ENCODE measurements at places on chromosomes 3 and 15. TPM values are rescaled to one million over a fixed set of nuclear protein-coding genes. Genes with fewer than 3 reads are reported as not detected.

CADM2 gene
- total RNA-seq, result 0.65 TPM

LRTM1 gene
- total RNA-seq, result not detected

NCK1 gene
- 22.1 TPM for total RNA-seq

ZBTB47 gene
- 202 TPM for total RNA-seq

MYO5A gene
- 11.4 TPM for total RNA-seq

SENP5 gene
- total RNA-seq, result 21.6 TPM

TRAT1 gene
- 0.30 TPM for total RNA-seq

SLC9A9 gene
- 3.6 TPM for total RNA-seq

NSUN3 gene
- 6.8 TPM for total RNA-seq

LRRC2 gene
- 70.6 TPM for total RNA-seq

GRAMD2A gene
- not detected for total RNA-seq

ZNF501 gene
- total RNA-seq, result 4.4 TPM

SLC22A14 gene
- 0.24 TPM for total RNA-seq

IL5RA gene
- 0.40 TPM for total RNA-seq

- DNase-seq, result no peak
These were observed 756 bp upstream of the CAMK2N2 start for GRCh38 chr3:184261854-184262763.

- no peak for DNase-seq
These were observed 57.4 kb upstream of the ST3GAL6 start for GRCh38 chr3:98705694-98706093.

DNA sequence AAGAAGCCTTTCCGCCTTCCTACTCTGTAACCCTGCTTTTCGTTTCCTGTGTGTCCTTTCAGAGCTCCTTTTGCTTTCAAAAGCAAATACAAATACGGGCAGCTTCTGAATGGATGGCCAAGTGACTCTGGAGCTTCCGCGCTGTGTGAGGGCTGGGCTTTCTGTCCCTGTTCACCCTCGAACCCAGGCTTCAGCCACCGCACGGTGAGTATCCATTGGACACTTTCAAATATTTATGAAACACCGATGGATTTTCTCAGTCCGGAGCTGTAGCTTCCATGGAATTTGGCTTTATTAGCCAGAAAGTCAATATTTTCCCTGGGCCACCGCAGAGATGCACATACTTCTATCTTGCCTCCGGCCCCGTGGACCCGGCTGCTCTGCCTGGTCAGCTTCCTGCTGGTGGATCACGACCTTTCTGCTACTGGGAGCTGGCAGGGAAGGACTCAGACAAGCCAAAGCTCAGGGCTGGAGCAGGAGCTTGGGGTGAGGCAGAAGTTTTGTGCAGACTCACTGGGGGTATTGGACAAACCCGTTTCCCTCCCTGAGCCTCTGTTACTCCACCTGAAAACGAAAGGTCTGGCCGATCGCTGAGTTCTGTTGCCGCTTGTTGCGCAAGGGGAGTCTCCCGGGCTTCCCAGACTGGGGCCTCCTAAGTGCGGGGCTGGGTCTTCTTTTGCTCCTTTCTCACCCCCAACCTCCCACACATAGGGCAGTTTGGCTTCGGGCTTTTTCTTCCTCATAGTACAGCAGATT is 63.6 kb downstream of the LINGO1 start:
- no peak for DNase-seq

- no peak for DNase-seq
These were observed 52.6 kb upstream of the PTX3 start for GRCh38 chr3:157384031-157384430.

GRCh38 chr3:129501630-129502029 is 26.8 kb upstream of the RHO start:
- no peak for DNase-seq

DNA sequence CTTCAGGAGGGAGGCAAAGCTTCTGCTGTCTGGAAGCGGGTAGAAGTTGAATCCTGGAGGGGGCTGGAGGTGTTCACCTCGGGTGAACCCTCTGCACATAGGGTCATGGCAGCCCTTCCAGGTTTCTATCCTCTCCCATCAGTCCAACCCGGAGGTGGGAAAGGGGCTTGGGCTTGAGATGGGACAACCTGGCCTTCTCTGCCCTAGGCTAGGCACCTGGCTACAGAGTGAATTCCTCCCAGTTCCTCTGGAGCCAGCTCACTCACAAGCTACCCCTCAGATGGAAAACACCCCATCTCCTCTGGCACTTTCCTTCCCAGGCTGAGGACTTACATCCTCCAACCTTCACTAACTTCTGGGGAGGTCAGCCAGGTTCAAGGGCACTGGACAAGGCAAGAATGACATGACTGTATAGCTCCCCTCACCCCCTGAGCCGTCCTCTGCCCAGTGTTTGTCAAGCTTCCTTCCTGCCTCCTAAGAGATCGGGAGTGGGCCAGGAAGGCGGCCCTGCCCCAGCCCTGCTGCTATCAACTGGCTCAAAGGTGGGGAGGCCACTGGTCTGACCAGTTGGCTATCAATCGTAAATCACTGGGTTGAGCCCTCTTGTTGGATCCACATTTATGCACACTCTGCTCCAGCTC is 45.8 kb downstream of the KLF15 start:
- DNase-seq, result no peak

DNA sequence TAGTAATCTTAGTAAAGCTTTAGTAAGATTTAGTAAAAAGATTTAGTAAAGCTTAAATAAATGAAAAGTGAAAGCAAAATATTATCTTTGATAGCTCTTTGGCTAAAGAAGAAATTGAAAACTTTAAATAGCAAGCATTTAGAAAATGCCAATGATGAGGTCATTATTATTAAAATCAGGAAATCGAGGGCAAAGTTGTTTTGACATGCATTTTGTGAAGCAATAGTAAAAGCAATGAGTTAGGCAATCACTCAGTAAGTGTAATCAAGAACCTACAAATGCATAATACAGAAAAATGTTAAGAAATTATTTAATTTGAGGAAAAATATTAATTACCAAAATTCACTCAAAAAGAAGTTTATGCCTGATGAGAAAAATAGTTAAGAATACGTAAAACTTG is 280.3 kb upstream of the MME start:
- DNase-seq, result no peak

- no peak for DNase-seq
These were observed 49.7 kb upstream of the DPH6 start for GRCh38 chr15:35595656-35596055.

GRCh38 chr15:61070111-61070901 is 158.8 kb downstream of the RORA start:
- no peak for DNase-seq

- no peak for DNase-seq
These were observed 84.8 kb downstream of the DCLK3 start for GRCh38 chr3:36679384-36680200.

DNA sequence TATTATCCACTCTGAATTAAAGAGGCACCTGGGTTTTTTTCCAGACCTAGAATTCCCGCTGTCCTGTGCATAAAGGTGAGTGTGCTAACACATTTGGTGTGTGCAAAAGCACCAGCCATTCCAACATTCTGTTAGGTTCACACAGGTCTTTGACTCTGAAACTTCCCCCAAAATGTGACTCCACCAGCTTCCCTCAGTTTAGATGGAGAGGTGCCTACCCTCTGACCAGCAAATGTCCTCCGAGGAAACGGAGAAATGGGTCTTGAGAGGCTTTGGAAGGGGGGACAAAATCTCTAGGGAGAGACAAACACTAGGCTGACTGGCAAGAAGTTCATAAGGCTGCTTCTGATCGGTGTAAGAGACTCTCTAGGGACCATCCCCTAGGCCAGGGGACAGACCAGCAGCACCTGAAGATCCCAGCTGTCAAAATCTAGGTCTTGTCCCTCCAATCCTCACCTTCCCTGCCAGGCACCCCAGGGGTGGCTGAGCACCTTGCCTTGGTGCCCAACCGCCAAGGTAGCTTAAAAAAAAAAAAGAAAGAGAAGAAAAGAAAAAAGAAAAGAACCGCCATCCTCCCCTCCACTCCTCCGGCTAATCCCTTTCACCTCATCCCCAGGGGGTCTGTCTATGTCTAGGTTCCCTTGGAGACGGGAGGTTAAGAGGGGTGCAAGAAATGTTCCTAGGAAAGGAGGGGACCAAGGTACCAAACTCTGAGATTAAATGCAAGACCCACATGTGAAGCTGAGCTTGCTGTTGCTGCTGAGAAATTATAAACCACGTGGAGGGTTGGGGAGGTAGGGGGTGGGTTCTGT is 2.0 kb upstream of the MECOM start:
- DNase-seq, result no peak

- no peak for DNase-seq
These were observed 1.3 kb upstream of the PRR20G start for GRCh38 chr3:127288921-127289705.

GRCh38 chr3:112810561-112810960 is 36.1 kb downstream of the CD200R1L start:
- DNase-seq, result no peak

- DNase-seq, result no peak
These were observed 228.9 kb upstream of the NR2E3 start for GRCh38 chr15:71581398-71581930.

- DNase-seq, result no peak
These were observed 61.7 kb downstream of the FSIP1 start for GRCh38 chr15:39720621-39721611.

- no peak for DNase-seq
These were observed 157.1 kb upstream of the DPH6 start for GRCh38 chr15:35702946-35703495.

GRCh38 chr3:141373232-141373631 is 4.9 kb downstream of the ZBTB38 start:
- no peak for DNase-seq

GRCh38 chr15:98241032-98241554 is 280.6 kb downstream of the ARRDC4 start:
- DNase-seq, result no peak

GRCh38 chr3:61452535-61453090 is 108.8 kb upstream of the PTPRG start:
- DNase-seq, result no peak

All from cardiac septum (tissue), 1 donor.